GM23338 (cell line): ENCODE measurements at places on chromosomes 2 and 18.

GRCh38 chr2:159201360-159202063, 85.0 kb downstream of the WDSUB1 start:
- DNase-seq: no peak

- DNase-seq: no peak
Measured at GRCh38 chr18:77821892-77822291, 572.2 kb downstream of the GALR1 start.

GRCh38 chr2:108587621-108588020, 53.4 kb downstream of the LIMS1 start:
- DNase-seq: no peak

DNA sequence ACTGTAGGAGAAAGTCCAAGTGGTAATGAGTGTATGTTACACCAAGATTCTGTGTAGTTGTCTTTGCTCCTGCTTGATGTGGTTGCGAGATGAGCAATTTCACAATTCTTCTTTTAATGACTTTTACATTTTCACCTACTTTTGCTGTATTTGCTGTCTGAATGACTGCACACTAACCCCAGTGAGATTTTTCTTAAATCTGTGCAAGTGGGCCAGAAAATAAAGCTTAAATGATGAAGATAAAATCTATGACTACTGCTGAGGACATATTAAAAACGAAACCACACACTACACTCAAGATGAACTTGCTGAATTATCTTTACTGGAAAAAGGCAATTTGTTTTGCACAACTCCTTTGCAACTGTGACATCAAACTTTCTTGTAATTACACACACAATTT, 4.1 kb downstream of the LDAH start:
- DNase-seq: no peak

- DNase-seq: no peak
Measured at GRCh38 chr2:165466386-165466785, 3.1 kb upstream of the CSRNP3 start.

GRCh38 chr2:136871424-136871823, 106.1 kb downstream of the THSD7B start:
- no peak for DNase-seq

- no peak for DNase-seq
Measured at GRCh38 chr2:201580486-201580885, 62.8 kb downstream of the TMEM237 start.

DNA sequence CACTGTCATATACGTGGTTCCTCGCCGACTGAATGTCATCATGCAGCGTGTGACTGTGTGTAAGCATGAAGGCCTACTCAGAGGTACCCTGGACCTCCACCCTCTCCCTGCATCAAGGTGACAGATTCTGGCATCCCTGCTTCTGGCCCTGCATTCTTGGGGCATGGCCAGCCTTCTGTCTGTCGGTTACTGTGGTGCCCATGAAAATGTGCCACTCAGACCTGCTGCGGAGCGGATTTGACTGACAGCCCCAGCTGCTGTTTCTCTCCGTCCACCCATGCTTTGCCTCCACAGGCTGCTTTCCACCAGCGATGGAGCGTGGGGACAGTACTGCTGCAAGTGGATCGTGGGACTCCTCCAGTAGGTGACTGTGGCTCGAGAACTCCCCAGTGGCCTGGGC, 9.6 kb downstream of the TMEM177 start:
- DNase-seq: no peak

DNA sequence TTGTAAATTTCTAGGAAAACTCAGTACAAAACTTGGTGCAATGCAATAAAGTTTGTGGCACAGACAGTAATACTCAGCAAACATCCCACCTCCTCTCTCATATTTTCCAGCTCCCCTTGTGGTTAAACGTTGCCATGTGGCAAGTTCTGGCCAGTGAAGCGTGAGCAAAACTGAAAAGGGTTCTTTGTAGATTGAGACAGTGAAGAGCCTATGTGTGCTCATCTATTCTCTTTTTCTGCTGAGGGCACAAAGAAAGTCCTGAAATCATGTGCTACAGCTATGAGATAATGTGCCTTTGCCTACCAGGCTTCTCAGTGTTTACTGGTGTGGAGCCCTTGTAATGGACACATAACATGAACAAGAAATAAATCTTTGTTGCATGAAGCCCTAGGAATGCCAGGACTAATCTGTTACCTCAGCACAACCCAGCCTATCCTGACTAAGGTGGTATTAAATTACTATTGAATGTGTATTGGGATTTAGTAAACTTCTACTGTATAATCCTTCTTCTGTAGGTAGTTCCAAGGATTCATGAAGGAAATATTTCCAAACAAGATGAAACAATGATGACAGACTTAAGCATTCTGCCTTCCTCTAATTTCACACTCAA, 13.0 kb upstream of the TYMS start:
- DNase-seq: no peak

DNA sequence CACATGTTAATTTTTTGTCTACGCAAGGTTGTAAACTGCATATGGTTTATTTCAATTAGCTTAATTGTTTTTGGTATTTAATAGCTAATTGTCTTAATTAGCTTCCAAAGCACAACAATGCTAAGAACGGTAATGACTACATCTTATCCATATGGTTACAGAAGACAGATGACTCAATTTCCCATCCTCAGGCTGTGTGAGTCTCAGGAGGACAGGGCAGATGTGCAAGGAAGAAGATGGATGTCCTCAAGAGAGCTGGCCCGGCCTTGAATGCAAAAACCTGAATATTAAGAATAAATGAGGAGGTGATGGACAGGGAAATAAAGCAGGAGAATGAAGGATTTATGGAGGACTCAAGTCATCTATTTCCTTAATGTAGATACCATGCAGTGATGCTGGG, 31.4 kb downstream of the SLC4A3 start:
- no peak for DNase-seq

GRCh38 chr18:56545464-56545863, 92.9 kb downstream of the TXNL1 start:
- no peak for DNase-seq

DNA sequence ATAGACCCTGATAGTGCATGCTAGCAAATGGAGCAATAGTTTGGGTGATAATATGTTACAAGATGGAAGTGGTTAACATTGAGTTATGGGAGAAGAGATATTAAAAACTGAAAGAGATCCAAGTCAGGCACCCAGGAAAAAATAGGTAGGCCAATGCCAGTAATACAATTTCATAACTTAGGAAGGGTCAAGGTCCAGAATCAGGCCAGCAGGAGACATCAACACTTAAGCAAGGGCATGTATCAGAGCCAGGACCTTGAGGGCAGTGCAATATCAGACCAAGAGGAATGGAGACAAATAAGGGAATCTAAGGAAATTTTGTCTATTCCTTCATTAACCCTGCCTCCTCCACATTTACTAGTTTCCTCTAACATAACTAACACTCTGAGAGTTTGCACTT, 124.1 kb upstream of the NYAP2 start:
- DNase-seq: no peak

GRCh38 chr2:66548422-66548821, 113.5 kb downstream of the MEIS1 start:
- DNase-seq: no peak
